ENCODE measurements at places on chromosomes 12 and 14.

GRCh38 chr12:64877363-64878004 is 53.0 kb downstream of the TBC1D30 start:
- DNase-seq, result no peak

- DNase-seq, result peak; percentile 49
These were observed 56.1 kb upstream of the DYRK2 start for GRCh38 chr12:67592228-67593011.

- no peak for DNase-seq
These were observed 64.5 kb upstream of the SLC35F4 start for GRCh38 chr14:57930241-57930975.

DNA sequence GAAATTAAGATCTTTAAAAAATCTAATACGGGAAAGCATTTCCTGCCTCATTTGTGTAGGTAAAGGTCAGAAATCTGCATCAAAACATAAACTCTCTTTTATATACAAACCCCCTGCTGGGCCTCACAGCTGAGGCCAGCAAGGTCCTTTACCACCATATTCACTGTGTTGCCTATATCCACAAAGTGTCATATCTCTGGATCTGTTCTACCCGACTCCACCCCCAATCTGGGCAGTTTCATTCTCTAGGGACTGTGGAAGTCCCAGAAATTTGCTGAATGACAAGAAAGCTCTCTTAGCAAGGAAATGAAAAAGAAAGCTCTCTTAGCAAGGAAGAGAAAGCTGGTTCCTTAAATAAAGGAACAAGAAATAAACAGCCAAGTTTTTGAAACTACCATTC is 301.7 kb downstream of the KCNH5 start:
- DNase-seq, result no peak

GRCh38 chr12:104280717-104281458 is 22.7 kb upstream of the EID3 start:
- no peak for DNase-seq

DNA sequence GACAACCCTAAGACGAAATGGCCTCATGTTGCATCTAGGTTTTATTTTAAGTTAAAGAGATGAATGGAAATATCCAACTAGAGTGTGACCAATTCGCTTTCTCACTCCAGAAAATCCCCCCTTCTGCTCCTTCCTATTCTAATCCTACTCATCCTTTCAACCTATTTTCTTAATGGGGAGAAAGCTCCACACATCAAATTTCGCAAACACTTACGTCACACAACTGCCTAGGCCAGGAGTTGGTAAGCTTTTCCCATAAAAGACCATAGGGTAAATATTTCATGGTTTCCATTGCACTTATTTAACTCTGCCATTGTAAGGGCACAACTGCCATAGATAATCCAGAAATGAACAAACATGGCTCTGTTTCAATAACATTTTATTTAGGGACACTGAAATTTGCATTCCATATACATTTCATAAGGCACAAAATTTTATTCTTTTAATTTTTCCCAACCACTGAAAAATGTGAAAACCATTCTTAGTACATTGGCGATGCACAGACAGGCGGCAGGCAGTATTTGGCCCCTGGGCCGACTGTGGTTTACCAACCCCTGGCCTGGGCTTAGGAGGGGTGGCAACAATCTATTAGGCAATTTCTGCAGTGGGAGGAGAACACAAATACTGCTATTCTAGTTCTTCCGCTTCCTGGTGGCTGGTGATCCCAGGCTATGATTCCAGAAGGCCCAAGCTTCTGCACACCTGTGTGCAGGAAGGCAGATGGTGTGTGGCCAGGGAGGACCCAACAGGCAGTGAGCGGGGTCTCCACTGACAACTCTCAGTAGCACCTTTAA is 67.2 kb upstream of the FOXN3 start:
- no peak for DNase-seq

GRCh38 chr12:65280306-65280705 is 1.8 kb downstream of the MSRB3 start:
- DNase-seq, result no peak
